Upper lobe of left lung (tissue), 6 donors: ENCODE measurements at places on chromosomes 2 and 18.
A peak's percentile ranks its signal among the peaks of the same experiment; 100 is the strongest.

DNA sequence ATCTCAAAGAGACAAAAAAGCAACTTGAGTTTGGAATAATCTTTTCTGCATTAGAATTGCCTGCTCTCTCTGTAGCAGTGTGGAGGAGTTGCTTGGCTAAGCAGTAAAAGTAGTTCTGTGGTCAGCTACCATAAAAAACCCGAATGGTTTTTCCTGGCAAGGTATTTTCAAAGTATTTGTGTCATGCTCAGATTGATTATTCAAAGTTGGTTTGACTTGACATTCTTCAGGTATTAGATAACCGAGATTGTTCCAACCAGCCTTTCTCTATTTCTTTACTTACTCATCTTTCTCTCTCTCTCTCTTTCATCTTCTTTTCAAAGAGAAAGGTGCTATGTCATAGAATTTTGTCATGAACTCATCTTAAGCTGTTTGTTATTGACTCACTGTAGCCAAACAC lies 404.9 kb downstream of the CPS1 start:
- no peak for DNase-seq

DNA sequence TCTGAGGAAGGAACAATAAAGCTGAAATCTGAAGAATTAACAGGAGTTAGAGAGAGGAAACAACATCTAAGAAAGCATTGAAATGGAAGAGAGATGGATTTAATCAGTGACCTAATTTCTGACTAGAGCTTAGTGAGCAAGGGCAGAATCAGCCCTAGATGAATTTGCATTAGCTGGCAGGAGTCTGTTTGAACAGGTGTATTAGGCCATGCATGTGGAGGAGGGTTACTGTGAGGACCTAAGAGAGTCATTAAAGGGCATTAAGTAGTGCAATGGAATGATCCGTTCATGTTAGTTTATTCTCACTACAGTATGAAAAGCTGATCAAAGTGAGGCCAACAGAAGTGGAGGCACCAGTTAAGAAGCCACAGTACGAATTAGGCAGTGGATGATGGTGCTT lies 285.3 kb downstream of the GRB14 start:
- no peak for DNase-seq

- DNase-seq: no peak
These were observed 141.1 kb downstream of the KLHL29 start for GRCh38 chr2:23526114-23526513.

DNA sequence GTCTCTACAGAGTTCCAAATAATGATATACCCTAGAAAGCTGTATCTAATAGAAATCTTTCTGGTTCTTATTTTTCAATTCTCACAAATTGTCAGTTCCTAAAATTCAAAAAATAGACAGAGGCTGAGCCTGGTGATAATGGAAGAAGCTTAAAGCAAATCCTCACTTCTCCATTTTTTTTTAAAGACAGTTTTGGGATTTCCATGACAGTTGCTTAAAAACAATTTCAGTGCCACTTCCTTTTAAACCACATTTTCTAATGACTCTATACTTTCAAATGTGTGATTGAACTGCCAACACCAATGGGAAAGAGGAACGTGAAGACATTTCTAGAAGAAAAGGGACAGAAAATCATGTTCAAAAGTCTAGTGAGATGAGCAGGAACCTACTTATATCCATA lies 4.0 kb downstream of the GKN2 start:
- no peak for DNase-seq

DNA sequence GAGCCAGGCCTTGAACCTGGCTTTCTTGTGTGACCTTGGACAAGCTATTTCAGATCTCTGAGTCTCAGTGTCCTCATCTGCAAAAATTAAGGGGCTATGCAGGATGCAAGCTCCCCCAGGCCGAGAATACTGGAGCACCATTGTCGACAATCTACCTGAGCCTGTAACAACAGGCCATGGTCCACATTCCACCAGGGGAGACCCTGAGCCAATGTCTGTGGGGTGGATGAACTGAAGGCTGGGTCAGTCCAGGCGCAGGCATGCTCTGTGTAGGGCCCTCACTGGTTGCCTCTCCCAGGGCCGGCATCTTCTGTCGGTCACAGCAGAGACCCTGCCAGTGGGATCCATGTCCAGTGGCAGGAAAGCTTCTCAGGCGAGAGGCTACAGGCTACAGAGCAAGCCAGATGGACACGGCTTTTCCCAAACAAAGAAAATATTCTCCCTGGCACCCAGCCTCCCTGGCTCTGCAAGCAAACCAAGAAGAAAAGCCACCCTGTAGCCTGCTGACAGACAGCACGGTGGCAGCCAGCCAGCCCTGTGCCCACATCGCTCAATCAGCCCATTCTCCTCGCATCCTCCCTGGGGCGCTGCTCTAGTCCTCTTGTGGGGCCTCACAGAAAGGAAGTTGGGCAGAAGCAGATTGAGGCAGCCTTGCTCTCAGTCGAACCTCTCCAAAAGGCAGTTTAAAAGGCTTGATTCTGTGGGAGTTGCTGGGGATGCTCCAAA lies 48.7 kb upstream of the FZD7 start:
- peak; percentile 49 for DNase-seq

- DNase-seq: peak; percentile 46
These were observed 75.6 kb downstream of the DCDC2C start for GRCh38 chr2:3778851-3779495.

DNA sequence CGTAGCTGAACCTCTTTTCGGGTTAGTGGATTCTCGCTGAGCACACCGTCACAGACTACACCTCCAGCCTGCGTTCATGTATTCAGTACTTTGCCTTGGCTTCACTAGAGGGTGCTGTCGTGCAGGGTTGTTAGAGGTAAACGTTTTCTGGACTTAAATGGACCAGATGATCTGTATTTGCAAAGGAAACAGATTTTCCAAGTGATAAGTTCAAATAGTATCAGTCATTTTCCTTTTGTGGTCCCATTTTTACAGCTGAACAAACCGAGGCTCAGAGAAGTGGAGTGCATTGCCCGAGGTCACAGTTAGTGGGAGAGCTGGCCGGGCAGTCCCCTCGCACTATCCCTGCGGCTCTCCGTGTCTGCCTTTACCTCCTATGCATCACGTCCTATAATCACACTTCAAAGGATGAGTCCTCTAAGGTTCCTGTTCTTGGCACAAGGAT lies 125.9 kb downstream of the MAP4K4 start:
- no peak for DNase-seq

GRCh38 chr2:205766779-205767359 lies 84.6 kb downstream of the NRP2 start:
- DNase-seq: peak; percentile 65

DNA sequence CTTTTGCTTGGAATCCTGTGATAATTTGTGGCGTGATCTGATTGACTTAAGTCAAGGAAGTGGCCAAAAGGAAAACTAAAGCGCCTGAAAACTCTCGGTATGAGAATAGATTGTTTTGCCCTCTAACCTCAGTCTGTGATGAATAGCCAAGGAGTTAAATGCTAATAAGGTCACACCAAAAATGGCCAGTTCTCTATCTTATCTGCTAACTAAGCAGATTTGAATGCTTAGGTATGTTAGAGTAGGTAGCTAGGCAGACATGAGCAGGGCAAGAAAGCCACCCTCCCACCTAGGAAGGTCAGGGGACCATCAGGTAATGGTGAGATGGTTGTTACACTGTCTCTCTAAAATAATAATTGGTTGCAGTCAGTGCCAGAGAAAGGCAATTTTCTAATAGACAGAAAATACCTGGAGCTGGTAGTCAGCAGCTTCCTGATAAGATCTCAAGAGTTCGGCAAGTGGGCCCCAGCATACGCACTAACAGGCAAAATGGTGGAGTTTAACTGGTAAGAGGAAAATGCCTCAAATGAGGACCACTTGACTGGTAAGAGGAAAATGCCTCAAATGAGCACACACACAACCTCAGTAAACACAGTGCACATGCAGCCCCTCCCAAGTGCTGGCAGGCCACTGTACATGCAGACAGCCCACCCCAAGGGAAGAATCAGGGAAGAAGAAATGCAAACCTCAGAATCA lies 468.4 kb downstream of the MBD2 start:
- no peak for DNase-seq

GRCh38 chr2:222703886-222704285 lies 32.4 kb downstream of the MOGAT1 start:
- no peak for DNase-seq

DNA sequence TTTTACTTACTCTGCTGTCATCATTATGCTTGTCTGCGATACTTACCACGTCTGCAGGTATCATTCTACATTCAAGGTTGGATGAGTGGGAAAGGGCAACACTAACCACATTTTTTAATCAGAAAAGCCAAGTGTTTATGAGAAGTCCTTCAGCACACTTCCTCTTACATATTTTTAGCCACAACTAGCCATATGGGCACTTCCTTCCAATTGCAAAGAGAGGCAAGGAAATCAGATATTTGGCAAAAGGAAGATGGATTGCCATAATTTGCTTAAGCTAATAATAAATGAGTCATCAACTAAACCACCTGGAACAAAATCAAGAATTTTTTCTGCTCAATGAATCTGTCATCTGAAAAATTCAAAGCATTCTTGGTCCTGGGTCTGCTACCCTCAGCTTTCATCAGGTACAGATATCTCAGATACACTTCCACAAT lies 16.7 kb upstream of the MRO start:
- no peak for DNase-seq

DNA sequence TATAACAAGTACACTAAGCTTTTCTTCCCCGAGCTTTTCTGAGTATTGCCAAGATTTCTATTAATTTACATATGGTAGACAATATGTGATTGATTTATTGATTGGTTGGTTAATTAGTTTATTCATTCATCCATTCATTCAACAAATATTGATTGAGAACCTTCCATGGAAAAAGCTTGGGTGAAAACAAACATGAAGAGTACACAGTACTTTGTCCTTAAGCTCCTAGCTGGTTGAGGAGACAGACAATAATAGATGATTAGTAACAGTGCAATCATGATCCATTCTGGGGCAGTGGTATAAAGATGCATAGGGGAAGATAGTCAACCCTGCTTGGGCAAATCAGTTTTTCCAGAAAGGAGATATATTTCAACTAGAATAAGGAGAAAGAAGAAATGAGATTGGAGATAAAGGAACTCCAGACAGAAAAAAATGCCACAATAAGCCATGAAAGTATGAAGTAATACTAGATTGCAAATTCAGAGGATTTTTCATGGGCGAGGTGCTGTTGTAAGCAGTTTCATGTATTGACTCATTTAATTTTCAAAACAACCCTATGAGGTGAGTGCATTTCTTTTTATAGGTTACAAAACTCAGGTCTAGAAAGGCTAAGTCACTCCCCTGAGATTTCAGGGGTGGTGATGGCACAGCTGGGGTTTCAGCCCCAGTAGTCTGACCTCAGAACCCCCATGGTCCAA lies 129.5 kb downstream of the RND3 start:
- no peak for DNase-seq

GRCh38 chr18:79371561-79372121 lies 24.1 kb upstream of the NFATC1 start:
- DNase-seq: no peak

- DNase-seq: no peak
These were observed 441.3 kb downstream of the RND3 start for GRCh38 chr2:150046211-150046610.

- DNase-seq: no peak
These were observed 39.7 kb downstream of the KIDINS220 start for GRCh38 chr2:8797682-8798081.

GRCh38 chr2:212672186-212672585 lies 133.6 kb upstream of the ERBB4 start:
- no peak for DNase-seq

DNA sequence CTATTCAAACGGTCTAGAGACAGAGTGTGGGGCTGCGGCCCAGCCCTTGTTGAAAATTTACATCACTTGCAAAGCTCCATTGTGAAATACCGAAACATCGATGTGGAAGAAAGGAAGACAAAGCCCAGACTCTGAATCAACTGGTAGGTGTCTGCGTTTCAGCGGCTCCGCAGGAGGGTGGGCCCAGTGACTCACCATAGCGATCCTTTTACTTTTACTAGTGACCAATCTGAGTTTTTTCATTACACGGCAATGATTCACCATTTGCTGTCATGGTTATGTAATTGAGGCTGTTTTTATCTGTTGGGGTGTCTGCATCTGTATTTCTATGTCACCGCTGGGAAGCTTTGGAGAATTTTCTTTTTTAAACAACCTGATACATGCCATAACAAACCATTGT lies 66.6 kb upstream of the ODC1 start:
- peak; percentile 6 for DNase-seq

GRCh38 chr2:128385365-128385764 lies 66.7 kb upstream of the HS6ST1 start:
- peak; percentile 10 for DNase-seq

- DNase-seq: no peak
These were observed 7.5 kb downstream of the ASB1 start for GRCh38 chr2:238433941-238434845.

DNA sequence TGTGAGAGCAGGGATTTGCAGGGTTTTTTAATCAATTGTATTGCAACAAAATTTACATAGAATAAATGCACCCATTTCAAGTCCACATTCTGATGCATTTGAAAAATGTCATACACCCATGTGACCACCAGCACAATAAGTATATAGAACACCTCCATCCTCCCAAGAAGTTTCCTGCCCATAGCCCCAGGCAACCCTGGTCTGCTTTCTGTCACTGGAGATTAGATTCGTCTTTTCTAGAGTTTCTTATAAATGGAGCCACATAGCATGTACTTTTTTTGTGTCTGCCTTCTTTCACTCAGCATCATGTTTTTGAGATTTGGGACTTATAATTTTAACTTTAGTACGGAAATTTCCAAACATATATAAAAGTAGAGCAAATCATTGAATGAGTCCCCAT lies 127.2 kb upstream of the EPAS1 start:
- DNase-seq: no peak

DNA sequence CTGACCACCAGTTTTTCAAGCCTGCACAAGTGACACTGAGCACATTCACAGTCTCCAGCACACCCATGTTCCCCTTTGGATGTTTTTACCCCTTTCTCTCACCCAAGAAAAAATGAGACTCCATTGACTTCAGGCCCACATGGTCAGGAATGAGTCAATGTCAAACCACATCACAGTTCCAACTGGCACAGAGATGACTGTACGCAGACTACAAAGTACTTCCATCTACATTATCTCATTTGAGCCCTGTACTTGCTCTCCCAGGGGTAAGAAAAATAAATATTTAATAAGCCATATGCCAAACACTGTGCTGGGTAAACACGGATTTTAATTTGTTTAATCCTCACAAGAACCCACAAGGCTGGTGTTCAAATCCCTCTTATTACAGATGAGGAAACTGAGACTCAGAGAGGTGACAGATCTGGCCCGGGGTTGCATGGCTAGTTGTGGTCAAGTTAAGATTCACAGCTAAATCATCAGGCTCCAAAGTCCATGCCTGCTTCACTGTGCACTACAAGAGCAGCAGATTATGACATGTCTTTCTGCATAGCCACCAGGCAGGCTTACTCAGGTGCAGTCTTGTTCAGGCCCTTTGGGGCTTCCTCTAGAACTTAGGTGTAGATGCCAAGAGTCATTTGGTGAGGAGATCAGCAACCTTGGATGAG lies 106.1 kb downstream of the TXNL1 start:
- DNase-seq: no peak

DNA sequence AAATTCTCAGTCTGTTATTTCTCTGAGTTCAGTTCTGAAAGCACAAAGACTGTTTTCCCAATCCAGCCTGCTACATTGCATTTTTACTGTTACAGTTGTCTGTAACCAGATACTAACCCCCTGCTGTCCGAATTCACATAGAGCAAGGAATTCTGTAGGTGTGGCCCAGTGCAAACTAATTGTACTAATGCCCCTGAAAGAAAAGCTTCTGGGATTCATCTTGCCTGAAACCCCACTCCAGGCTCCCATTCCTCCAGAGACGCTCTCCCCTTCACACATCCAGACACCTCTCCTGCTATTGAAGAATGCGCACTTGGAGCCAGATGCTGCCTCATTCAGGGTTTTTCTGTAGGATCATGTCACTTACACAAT lies 127.0 kb downstream of the TTC32 start:
- DNase-seq: no peak
